ENCODE measurements at places on chromosomes 4 and X.
A peak's percentile ranks its signal among the peaks of the same experiment; 100 is the strongest.

DNA sequence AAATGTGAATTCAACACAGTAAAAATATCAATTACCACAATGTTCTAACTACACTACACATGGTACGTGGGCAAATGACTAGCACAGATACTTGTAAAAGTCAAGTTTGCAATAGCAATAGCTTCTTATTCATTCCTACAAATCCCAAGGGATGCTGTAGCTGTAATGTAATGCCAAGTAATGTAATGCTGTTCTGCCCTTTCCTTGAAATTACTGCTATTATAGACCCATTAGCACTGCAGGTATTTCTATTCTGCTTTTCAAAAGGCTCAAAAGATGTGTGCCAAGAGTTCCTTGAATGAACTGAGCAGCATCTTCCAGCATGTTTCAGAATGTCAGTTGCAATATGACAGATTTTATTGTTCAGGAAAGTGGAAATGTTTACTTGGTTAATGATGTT is 129.9 kb upstream of the BANK1 start:
- DNase-seq = no peak

GRCh38 chr4:166658585-166658984 is 575.7 kb downstream of the SPOCK3 start:
- no peak for DNase-seq

- no peak for DNase-seq
Observed at GRCh38 chr4:113548303-113548702, 213.2 kb downstream of the CAMK2D start.

GRCh38 chrX:45714866-45715265 is 514.2 kb upstream of the DIPK2B start:
- no peak for DNase-seq

DNA sequence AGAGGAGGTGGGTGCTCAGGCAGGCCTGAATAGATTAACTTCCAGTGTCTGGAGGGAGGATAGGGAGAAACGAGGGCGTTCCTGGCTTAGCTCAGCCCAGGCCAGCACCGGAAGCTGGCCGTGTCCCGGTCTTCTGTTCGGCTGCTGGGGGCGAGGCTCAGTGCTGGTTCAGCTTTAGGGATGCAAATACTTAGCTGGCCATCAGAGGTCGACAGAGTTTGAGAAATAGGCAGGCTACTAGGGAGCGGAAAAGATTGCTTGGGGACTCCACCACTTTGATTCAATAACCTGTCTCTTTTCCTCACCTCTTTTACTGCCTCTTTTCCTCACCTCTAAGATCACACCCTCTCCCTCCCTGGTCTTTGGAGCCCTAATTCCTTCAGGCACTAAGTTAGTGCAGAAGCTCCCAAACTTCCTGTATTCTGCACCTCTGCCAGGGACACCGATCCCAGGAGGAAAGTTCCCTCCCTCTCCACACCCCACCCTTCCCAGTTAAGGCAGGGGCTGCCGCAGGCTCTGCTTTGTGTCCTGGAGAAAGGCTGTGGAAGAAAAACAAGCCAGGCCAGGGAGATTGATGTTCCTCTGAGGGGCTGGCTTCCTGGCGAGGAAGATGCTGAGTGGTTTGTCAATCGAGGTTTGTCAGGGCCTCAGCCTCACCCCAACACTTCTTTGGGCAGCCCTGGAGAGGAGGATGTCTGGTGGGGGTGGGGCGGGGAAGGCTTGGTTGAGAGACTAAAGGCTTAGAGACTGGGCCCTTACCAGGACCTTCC is 6.0 kb upstream of the EFNB1 start:
- DNase-seq = peak; percentile 55

DNA sequence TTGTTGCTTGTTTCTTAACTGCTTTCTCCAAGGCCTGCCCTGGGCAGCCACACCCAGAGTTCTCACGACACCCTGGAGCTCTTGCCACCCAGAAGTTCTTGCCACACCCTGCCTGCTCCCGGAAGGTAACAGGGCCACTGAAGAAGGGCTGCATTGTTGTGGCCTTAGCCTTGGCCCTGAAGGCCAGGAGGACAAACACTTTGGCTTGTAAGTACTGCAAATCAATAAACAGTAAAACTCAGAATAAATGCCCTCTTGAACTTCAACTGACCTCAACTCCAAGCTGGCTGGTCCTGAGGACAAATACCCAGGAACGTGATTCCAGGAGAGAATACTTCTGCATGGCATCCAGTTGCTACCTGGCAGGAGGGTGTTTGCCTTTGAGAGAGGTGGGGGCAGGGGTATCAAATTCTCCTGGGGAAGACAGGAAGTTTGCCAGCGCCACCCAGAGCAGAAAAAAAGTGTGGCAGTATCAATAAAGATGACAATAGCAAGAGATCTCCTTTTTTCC is 54.1 kb downstream of the TLR10 start:
- DNase-seq = no peak

DNA sequence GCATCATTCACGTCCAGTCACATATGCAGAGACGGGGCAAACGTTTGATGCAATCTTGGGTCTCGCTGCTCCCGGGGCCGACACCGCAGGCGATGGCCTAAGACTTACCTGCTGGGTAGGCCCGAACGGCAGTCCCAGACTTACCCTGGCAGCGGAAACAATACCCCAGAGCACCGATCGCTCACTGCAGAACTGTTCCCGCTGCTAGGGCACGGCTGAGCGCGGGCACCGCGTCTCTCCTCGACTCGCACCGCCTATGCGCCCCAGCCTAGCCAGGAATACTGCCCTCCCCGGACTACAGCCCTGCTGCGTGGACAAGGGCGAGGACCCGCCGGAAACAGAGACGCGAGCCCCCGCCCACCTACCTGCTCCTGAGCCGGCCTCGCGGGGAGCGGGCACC is 86.2 kb downstream of the HPRT1 start:
- no peak for DNase-seq

DNA sequence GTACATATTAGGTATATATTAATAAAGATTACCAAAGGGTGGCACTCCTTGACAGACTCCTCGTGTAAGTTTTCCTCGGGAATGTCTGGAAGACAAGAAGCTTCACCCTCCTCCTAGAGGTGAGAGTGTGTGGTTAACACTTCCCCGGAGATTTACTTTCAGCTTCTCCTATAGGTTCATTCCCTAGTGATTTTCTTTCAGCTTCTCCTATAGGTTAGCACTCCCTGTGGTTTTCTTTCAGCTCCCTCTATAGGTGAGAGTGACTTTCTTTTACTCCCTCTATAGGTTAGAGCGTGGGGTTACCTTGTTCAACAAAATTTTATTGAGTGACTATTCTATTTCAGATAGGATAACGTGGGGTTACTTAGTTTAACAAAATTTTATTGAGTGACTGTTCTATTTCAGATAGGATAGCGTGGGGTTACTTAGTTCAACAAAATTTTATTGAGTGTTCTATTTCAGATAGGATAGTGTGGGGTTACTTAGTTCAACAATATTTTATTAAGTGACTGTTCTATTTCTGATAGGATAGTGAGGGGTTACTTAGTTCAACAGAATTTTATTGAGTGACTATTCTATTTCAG is 106.0 kb upstream of the PLAC1 start:
- DNase-seq = no peak

GRCh38 chr4:52751487-52751911 is 274 bp upstream of the ERVMER34-1 start:
- DNase-seq = peak; percentile 73

- DNase-seq = no peak
Observed at GRCh38 chr4:2364654-2365053, 53.8 kb downstream of the ZFYVE28 start.

DNA sequence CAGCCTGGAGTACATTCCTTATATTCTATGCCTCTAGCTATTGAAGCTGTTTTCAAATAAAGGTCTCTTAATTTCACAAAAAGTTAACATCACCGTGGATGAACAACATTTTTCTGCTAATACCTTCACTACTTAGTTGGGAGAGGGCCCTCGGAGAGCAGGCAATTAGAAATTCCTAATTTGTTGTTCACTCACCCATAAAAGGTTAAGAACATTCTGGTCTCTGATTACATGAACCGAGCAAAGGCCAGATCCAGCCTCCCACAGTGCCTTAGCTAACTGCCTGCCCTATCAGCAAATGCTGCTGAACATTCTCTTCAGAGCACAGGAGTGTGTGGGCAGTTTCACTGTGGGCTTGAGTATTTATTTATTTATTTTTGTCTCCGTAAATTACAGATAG is 36.0 kb upstream of the TTC29 start:
- no peak for DNase-seq

- no peak for DNase-seq
Observed at GRCh38 chr4:53640576-53641453, 49.5 kb upstream of the LNX1 start.

DNA sequence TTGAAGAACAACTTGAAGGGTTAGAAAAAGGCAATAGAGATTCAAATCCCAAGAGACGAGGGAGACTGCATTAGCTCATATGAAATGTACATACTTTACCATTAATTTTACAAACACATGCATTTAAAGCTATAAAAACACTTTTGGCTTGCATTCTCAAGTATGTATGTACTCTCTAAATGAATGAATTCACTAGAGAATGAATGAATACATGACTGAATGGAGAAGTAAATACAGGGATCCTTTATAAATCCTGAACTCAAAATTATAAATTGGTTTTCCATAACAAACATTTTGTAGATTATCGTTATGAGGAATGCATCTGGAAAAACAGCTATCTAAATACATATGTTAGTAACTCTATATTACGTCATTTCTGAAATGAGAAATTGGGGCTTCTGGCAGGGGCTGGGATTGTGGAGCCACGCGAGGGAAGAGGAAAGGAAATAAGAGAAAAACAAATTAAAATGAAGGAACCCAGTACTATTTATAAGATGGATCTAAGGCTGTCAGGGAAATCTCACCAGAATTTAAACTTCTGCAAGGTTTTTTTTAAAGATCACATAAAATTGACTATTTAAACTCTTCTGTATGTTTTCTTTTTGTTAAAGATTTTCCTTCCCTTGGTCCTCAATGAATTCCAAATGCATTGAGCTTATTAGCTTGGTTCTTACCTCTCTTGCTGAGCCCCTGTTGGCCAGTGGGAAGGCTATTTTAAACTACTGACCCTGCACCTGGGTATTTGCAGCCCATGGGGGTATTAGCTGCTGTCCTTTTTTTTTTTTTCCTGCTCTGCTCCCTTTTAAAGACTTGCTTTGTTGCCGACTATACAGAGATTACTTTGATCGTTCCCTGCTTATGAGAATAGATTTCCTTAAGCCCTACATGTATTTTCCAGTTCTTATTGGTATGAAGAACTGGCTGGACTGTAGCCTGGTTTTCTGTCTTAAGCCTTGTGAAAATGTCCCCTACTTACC is 207.8 kb downstream of the ADGRL3 start:
- no peak for DNase-seq

DNA sequence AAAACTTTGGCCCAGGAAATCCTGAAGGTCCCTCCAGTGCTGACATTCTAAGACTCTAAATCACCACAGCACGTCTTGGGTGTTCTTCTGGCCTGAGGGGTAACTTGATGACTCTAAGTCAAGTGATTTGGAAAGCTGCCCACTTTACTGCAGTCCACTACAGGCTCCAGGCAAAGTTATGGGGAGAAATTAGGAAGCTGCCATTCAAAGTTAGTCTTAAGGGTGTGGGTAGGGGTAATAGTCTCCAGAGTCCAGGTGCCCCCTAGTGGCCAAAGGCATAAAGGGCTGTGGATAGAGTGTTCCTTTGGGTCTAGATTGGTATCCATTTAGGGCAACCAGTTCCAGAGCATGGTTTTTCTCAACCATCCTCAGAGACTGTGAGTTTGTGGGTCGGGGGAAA is 38.7 kb upstream of the SLC16A2 start:
- peak; percentile 68 for DNase-seq

GRCh38 chrX:22073928-22074327 is 41.8 kb downstream of the PHEX start:
- no peak for DNase-seq

GRCh38 chr4:120354381-120354780 is 287.7 kb upstream of the MAD2L1 start:
- DNase-seq = no peak

DNA sequence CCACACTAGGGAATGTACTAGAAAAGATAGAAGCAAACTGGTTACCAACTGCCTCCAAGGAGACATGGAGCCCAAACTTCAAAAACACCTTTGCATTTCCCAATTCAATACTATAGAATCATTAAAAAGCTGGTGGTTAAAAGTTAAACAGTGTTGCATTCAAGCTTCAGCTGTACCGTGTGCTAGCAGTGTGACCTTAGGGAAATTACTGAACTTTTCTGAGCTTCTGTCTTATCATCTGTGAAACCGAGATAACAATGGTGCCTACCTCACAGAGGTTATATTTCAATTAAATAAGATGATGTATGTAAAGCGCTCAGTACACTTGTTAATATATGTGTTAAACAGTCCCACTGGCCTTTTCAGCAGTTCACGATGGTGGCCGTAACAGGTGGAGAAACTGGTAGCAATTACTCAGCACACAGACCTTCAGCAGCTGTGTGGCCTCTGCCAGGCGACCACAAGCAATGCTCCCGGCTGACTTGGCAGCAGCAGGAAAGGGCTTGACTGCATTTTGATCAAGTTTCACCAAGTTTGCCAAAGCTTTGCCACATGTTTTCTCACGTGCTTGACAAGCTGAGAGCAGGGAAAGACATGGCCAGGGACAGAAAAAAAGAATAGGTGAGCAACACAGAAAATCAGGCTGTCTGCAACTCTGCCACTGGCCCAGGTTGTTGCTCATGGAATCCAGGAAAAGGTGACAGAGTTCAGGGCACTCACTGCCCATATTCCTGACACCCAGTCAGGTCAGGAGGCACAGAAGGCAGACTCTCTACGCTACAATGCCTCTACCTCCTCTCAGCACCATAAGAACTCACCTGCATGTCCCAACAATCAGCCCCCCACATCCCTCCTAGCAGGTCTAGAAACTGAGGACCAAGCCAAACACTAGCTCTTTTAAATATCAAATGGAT is 72.1 kb downstream of the PARM1 start:
- DNase-seq = peak; percentile 57

DNA sequence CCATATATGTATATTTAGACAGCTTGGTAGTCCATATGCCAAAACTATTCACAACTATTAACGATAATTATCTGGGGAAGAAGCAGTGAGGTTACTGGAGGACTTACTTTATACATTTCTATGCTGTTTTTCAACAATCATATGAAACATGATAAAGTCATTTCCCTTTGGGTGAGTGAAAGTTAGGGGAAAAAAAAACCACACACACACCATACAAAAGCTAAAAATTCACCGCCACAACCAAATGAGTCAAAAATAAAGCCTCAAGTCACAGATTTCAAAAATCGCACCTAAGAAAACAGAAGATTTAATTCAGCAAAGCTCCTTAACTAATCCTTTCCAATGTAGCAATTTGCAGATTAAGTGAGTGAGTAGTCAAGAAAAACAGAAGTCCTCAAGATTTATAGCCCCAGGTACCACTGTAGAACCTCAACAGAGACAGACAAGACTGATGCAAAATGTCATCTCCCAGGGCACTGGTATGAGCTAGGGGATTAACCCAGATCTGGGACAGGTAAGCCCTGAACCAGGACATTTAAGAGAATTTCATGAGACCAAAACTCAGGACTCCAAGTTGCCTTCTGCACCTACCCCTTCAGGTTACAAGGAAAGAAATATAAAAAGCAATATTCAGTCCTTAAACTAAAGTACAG is 35.1 kb downstream of the SYTL4 start:
- no peak for DNase-seq

DNA sequence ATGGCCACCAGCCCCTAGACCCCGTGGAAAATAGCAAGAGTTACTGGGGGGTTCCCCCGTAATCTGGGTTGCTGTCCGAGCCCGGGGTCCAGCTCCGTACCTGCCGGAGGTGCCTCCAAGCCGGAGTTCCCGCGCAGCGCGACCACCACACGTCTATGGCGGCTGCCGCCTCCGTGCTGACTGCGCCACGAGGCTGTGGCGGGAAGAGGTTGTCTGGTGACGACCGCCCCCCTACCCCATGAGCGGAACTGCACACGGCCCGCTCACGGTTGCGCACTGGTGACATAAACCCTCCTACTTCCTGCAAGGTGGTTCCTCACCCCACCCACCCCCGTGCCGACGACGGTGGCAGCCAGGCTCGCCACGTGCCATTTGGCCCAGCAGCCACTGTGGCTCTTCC is at the start of gene PNMA5:
TSS of gene PNMA5 (minus strand) at position 184 of the 400 bp plus-strand sequence. CDS start 2,518 bp downstream, outside the sequence.
- DNase-seq = no peak

Data from adrenal gland (tissue), 19 donors.